ENCODE measurements at places on chromosomes 3 and 15. TPM values are rescaled to one million over a fixed set of nuclear protein-coding genes. Genes with fewer than 3 reads are reported as not detected.
A peak's percentile ranks its signal among the peaks of the same experiment; 100 is the strongest.

SLC22A14 gene
- 0.20 TPM for total RNA-seq

- peak overlapping the region; percentile 31 for H3K4me3 ChIP-seq
- peaks cover 4% of the 10 kb centered on the region for H3K36me3 ChIP-seq
- H3K4me1 ChIP-seq, result peaks cover 35% of the 10 kb centered on the region
Observed at GRCh38 chr3:133663569-133664313, 2.0 kb upstream of the TOPBP1 start.

DNA sequence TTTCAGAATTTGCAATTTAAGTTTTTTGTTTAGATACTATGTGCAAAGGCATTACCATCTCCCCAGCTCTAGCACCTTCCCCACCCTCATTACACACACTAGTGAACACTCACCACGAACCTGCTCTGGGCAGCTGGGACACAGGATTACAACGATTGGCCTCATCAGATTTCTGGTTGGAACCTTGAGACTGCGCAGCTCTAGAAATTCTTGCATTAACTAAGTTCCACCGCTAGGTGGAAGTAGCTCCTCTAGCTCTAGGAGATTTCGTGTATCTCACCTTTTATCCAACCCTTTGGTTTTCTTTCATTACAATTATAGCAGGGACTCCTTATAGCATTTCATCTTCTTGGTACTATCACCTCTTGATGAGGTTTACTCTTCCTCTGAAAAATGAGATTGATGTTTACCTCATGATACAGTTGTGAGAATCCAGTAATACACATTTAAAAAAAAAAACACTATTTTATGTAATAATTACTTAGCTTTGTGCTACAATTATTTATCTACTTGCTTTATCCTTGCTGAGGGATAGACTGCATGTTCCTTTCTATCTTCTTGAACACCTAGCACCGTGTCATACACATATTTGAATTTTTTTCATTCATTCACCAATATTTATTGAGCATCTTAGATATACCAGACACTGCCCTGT lies 28.7 kb upstream of the PLOD2 start:
- H3K4me1 ChIP-seq, result peaks cover 6% of the 10 kb centered on the region
- no peak overlapping the region for H3K4me3 ChIP-seq
- no peak for DNase-seq
- H3K27me3 ChIP-seq, result no peaks in the 10 kb centered on the region
- H3K36me3 ChIP-seq, result peaks cover 3% of the 10 kb centered on the region

ZNF774 gene
- total RNA-seq, result 8.0 TPM

All from mesothelial cell of epicardium (in vitro differentiated cells).